ENCODE measurements at places on chromosomes 7 and 10.

GRCh38 chr7:93202594-93203250, 23.5 kb downstream of the HEPACAM2 start:
- no peak for DNase-seq

GRCh38 chr10:128258421-128258976, 132.3 kb upstream of the MKI67 start:
- no peak for DNase-seq

DNA sequence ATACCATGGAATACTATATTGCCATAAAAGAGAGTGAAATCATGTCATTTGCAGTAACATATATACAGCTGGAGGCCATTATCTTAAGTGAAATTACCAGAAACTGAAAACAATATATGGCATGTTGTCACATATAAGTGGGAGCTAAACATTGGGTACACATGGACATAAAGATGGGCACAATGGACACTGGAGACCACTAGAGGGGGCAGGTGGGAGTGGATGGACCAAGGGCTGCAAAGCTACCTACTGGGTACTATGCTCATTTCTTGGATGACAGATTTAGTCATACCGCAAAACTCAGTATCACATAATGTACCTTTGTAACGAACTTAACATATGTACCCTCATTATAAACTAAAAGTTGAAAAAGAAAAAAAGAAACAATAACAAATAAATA, 1167.6 kb downstream of the NXPH1 start:
- DNase-seq = no peak

- DNase-seq = peak; percentile 36
Observed at GRCh38 chr10:3468919-3469638, 296.5 kb upstream of the PITRM1 start.

GRCh38 chr10:24496906-24497305, 226.8 kb downstream of the ARHGAP21 start:
- DNase-seq = no peak

- no peak for DNase-seq
Observed at GRCh38 chr10:98259606-98260315, 8.2 kb downstream of the LOXL4 start.

- DNase-seq = no peak
Observed at GRCh38 chr10:29763396-29763795, 128.6 kb upstream of the SVIL start.

- DNase-seq = no peak
Observed at GRCh38 chr10:80199828-80200227, 5.5 kb downstream of the ANXA11 start.

DNA sequence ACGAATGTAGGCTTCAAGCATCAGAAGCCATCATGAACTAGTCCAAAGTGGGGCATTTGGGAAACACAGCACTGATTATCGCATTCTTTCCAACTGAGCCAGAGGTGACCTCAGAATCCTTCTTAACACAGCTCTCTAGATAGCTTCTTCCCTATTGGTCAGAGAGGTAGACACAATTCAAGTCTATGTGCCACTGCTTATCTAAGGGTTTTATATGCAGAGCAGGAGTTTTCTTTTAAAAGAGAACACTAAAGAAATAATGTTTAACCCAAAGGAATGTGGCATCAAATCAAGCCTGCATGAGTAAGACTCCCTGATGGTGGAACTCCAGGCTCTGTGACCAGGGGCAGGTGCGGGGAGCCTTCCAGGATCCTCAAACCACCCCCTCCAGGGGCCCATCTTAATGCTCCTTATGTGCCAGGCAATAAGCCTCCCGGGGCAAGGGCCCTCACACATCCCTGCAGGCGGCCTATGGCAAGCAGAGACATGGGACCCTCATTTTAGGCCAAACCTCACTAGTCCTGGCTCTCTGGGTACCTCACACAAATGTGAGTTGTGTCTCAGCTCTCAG, 13.8 kb downstream of the HSPA12A start:
- DNase-seq = no peak

GRCh38 chr10:67837541-67838314, at the start of gene DNAJC12:
DNAJC12 (minus strand) TSS chr10:67838188; CDS start chr10:67838011, 177 bp downstream.
- no peak for DNase-seq

- no peak for DNase-seq
Observed at GRCh38 chr7:14495633-14496032, 406.9 kb downstream of the DGKB start.

GRCh38 chr7:20079080-20079479, 138.1 kb downstream of the MACC1 start:
- no peak for DNase-seq

GRCh38 chr7:76326646-76327233, 24.3 kb downstream of the HSPB1 start:
- no peak for DNase-seq

- DNase-seq = no peak
Observed at GRCh38 chr10:126157189-126157588, 231.1 kb downstream of the ADAM12 start.

DNA sequence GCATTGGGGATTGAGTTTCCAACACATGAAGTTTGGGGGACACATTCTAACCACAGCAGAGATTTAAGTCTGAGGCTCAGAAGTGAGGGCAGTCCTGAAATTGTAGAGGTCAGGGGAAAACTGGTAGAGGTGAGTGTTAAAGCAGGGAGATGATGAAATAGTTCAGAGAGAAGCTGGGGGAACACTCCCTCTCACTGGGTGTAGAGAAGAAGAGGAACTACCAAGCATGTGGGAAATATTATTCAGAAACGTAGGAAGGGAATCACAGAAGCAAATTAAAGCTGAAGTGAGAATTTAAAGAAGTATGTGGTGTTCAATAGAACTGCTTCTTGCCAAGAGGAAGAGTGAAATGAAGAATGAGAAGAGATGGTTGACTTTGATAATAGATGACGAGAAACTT, 121.5 kb upstream of the FAM3C start:
- DNase-seq = no peak

GRCh38 chr10:104307576-104308438, 30.5 kb downstream of the ITPRIP start:
- DNase-seq = no peak

GRCh38 chr10:78146200-78146599, 112.5 kb downstream of the RPS24 start:
- no peak for DNase-seq

All from CD4-positive, alpha-beta T cell treated with Interleukin-15 for 4 hours (primary cell).